ENCODE measurements at places on chromosomes 6 and 20.

GRCh38 chr6:24272553-24272952 lies 85.3 kb downstream of the DCDC2 start:
- no peak for DNase-seq

- no peak for DNase-seq
These were observed 663.4 kb upstream of the DEFB115 start for GRCh38 chr20:30594112-30594511.

- DNase-seq: no peak
These were observed 84.2 kb downstream of the CEBPB start for GRCh38 chr20:50274570-50275430.

DNA sequence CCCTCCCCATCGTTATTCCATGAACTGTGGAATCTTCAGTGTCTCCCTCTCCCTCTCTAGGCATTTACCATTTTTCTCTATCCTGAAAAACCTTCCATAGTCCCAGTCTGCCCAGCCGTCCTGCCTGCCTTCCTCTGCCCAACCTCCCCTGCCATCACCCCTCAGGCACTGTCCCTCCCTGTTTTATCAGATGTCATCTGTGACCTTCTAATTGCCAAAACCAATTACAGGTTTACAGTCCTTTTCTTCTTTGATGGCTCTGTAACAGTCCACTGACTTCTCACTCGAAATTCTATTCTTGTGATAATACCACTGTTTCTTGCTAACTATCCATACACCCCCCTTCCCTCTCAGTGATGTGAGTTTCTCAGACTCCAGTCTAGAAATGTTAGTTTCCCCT lies 2.3 kb upstream of the SLC23A2 start:
- DNase-seq: no peak

DNA sequence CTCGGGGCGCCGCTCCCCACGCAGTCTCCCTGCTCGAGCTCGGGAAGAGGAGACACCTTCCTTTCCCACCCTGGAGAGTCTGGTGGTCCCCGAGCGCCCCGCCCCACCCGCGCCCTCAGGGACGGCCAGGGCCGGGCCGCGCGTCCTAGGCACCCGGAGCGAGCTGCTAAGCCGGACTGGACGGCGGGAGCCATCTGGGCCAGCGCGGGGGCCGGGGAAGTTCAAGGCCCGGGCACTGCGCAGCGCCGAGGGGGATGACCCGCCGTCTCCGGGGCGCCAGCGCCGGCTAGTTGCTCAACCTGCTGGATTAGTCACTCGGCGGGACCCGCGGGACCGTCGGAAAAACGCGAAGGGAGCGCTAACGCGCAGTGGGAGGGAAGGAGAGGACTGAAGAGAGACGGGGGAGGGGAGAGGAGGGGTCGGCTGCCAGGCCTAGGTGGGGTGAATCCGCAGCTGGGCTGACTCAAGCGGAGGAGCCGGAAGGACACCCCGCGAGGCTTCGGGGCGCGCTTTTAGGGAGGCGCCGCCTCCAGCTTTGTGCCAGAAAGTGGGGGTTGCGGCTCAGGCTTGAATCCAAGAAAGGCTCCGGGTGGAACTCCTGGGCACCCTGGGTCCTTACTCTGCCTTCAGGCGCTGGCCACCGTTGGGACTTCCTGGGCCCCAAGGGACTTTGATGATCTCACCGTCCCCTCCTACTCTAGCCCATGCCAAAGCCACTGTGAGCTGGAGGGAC lies 75.7 kb upstream of the FOXP4 start:
- DNase-seq: no peak

DNA sequence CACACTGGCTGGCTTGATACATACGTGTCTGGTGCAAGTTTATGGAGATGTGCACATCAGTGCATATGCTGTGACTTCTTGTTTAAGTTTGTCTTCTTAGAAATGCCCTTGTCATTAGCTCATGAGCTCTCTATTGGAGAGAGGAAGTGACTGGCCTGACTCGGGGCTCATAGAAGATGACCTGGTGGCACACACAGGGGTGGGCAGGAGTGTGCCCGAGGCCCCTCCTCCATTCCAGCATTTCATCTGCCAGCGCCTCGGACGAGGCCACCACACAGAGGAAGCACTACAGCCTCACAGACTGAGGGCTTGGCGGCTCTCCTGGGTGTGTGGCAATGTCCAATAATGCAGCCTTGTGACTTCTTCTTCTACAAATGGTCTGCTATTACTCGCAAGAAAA lies 109.7 kb downstream of the FAM120B start:
- no peak for DNase-seq

GRCh38 chr6:81741689-81742088 lies 10.8 kb downstream of the TENT5A start:
- no peak for DNase-seq

- DNase-seq: no peak
These were observed 96.4 kb upstream of the MRPS10 start for GRCh38 chr6:42313941-42314570.

- DNase-seq: no peak
These were observed 11.3 kb downstream of the SERPINB9 start for GRCh38 chr6:2891768-2892170.

GRCh38 chr6:126724821-126725220 lies 384.9 kb downstream of the CENPW start:
- no peak for DNase-seq
